Right ventricle myocardium superior (tissue), 1 donor: ENCODE measurements at places on chromosomes 3 and 15. TPM values are rescaled to one million over a fixed set of nuclear protein-coding genes. Genes with fewer than 3 reads are reported as not detected.
A peak's percentile ranks its signal among the peaks of the same experiment; 100 is the strongest.

IGSF11 gene
- total RNA-seq, result 2.9 TPM

CDCP1 gene
- total RNA-seq, result 0.38 TPM

DNA sequence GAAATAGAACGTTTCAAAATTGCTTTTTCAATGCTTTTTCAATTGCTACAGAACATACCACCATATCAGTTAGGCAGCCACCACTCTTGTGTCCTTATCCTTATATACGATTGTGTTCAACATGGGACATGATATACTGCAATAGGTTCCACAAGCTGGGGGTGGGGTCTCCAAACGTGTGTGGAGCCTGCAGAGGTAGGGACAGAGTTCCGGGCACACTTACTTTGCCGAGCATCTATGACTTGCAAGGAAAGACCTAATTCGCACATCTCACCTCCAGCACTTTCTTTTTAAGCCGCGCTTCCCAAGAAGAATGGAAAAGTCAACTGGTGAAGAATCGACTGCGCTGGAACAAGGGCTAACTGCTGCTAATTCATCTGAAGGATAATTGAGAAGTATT, 39.6 kb upstream of the SFMBT1 start:
- DNase-seq, result no peak

DNA sequence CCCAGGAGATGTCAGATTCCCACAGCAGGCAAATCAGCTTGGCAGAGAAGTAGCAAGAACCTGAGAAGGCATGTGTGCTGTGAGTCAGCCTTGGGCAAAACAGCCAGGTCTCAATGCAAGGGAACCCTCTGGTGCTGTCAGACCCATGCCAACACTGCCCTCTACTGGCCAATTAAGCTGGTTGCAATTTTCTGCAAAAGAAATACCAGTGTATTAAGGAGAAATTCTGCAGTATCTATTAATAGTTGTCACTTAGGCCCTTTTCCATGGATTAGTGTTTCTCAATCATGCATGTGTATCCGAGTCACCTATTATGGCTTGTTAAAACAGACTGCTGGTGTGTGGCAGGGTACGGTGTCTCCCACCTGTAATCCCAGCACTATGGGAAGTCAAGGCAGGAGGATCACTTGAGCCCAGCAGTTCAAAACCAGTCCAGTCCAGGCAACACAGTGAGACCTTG, 26.2 kb downstream of the MAP4 start:
- peak; percentile 64 for DNase-seq

DNA sequence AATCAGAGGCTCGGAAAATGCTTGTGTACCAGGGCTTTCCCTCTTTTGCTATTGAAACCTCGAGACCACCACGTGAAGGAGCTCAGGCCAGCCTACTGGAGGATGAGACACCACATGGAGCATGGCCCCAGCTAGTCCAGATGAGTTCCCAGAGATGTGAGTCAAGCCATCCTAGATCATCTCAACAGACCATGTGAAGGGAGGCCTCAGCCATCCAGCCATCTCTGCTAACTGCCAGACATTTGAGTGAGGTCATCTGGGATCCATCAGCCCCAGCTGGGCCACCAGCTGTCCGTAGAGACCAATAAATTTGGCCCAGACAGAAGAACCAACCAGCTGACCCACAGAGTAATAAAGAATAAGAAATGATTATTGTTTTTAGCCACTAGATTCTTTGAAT, 62.8 kb upstream of the PROK2 start:
- no peak for DNase-seq

- no peak for DNase-seq
These were observed 1.1 kb downstream of the BLM start for GRCh38 chr15:90718232-90718631.

- no peak for DNase-seq
These were observed 84.1 kb downstream of the ST6GAL1 start for GRCh38 chr3:187014417-187014864.

DNA sequence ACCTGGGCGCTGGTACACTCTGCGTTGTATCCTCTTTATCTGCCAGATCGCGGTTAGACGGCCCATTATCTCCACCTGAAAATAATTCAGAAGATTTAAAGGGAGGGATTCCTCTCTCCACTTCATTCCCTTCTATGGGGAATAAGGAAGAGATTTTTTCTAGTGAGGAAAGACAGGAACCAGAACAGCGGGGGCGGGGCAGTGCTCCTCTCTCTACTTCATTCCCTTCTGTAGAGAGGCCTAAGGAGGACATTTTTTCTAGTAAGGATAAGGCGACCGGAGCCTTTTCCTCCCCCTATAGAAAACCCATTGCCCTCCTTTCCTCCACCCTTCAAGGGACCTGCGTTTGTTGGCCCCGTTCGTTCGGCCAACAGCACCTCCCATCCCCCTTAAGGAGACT, 8.3 kb upstream of the LIPH start:
- no peak for DNase-seq

DNA sequence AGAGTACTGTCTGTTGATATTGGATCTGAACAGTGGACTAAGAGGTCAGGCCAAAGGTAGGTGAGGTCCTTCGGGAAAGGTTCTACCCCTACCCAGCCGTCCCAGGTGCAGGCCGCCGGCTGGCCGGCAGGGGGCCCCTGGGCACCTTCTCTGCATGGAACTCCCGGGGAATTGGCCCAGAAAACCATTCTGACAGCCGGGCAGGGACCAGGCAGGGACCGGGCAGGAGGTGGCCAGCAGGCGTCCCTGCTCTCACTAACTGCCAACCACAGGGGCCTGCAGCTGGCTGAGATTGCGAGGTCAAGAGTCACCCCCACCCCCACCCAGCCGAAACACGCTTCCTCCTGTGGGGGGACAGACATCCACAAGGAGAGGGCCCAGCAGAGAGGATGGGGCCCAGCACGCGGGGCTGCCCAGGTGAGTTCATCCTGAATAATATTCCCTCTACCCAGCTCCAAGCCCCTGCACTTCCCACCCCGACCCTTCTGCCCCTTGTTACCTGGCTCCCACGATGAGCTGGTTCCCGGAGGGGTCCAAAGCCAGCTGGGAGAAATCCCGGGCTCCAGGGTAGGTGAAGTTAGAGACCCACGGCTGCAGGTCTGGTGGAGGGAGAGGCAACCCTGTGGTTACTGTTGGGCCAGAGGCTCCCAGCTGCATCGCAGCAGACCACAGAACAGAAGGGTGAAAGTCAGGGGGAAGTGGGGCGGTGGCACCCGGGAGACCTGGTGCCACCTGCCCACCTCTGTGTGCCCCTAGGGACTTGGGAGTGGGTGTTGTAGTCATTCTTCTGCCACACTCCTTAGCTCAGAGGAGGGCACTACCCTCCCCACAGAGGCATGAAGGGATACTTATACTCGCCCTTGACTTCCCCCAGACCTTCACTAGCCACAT, 84.4 kb downstream of the SEMA5B start:
- DNase-seq, result peak; percentile 80
